ENCODE measurements at places on chromosomes 7 and 10.

GRCh38 chr7:25134358-25135010, 9.4 kb upstream of the CYCS start:
- no peaks in the 10 kb centered on the region for H3K27me3 ChIP-seq
- H3K4me3 ChIP-seq, result no peak overlapping the region
- H3K36me3 ChIP-seq, result no peaks in the 10 kb centered on the region
- H3K27ac ChIP-seq, result no peak overlapping the region
- DNase-seq, result no peak

GRCh38 chr10:45599021-45599603, 73.5 kb downstream of the ZFAND4 start:
- no peak for DNase-seq
- no peak overlapping the region for H3K4me3 ChIP-seq
- H3K36me3 ChIP-seq, result no peaks in the 10 kb centered on the region
- no peak overlapping the region for H3K27ac ChIP-seq

DNA sequence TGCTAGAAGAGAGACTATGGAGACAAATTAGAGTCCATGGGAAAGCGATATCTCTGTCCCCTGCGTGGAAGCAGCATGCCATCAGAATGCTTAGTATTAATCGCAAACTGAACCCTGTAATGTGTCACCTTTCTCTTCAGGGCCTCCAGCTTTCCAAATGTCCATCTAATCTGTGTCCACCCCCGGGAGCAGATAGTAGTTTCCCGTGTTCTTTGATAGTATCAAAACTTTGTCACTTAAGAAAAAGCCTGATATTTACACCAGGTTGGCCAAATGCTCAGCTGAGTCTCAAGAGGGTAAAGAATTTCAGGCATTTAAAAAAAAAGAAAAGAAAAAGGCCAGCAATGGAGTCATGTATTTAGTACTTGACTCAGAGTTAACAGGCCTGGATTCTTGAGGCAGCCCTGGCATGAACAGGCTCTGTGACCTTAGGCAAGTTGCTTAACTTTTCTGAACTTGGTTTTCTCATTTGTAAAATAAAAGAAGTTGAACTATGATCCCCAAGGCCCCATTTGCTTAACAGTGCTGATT, 10.4 kb upstream of the GSAP start:
- H3K4me1 ChIP-seq, result peaks cover 6% of the 10 kb centered on the region
- no peak overlapping the region for H3K27ac ChIP-seq
- no peaks in the 10 kb centered on the region for H3K27me3 ChIP-seq
- DNase-seq, result no peak

DNA sequence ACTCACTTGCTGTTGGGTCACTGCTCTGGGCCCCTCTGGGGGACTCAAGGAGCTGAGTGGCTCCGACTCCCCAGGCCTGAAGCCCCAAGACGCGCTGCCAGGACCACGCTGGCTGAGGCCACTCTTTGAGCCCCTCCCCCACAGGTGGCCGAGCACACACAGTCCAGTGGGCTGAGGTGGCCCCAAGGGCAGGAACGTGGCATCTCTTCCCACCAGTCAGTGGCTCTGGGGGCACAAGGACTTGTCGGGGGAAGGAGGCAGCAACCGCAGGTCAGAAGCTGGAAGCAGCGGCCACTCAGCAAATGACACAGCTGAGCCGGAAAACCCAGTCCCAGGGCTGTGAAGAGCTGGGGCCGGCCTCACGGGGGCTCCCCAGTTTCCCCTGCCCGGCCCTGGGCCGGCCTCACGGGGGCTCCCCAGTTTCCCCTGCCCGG, 24.1 kb downstream of the GRIFIN start:
- H3K4me1 ChIP-seq, result peaks cover 3% of the 10 kb centered on the region
- no peak overlapping the region for H3K27ac ChIP-seq
- no peak for DNase-seq
- no peaks in the 10 kb centered on the region for H3K27me3 ChIP-seq
- peak overlapping the region; percentile 33 for H3K4me3 ChIP-seq

DNA sequence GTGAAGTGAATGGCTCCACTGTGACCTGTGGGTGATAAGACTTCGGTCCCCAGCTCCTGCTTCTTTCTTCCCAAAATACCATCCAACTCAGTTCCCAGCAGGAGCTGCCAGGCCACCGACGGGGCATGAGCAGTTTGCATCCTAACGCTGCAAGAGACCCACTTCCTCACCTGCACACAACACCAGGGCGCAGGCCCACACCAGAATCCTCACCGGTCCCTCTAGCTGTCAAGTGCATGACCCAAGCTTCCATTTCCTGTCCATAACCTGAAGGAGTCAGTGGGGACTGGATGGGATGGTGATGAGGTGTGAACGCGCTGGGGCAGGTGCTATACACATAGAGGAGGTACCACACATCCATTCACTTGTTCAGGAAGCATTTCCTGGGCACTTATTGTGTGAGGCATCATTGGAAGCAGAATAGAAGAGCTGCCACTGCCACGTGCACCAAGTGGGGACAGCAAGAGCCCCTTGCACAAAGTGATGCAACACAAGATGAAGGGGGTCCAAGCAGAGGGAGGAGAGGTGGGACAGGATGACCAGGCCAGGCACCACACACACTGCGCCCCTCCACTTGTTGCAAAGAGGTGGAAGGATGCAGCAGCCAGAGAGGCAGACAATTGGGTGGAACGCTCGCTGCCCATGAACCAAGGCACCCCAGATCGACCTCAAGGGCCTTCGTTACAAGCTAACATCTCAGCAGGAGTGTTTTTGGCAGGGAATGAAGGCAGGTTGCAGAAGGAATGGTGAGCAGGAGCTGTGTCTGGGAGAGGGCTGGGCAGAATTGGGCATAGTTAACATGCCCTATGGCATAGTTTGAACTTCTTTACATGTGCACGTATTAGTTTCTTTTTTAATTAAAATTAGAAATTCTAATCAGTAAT, 605.8 kb upstream of the MGMT start:
- no peak overlapping the region for H3K4me3 ChIP-seq
- H3K27ac ChIP-seq, result no peak overlapping the region
- H3K4me1 ChIP-seq, result no peaks in the 10 kb centered on the region
- H3K36me3 ChIP-seq, result no peaks in the 10 kb centered on the region

DNA sequence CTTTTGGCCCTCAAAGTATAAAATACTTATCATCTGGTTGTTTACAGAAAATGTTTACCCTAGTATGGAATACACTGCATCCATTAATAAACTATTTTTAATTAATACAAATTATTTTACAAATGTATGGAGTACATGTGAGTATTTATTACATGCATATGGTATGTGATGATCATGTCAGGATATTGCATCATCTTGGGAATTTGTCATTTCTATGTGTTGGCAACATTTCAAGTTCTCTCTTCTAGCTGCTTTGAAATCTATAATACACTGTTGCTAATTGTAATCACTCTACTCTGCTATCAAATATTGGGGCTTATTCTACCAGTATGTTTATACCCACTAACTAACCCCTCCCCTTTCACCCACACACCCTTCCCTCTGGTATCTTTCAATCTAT, 103.9 kb upstream of the THSD7A start:
- no peak for DNase-seq
- no peaks in the 10 kb centered on the region for H3K27me3 ChIP-seq
- H3K4me1 ChIP-seq, result no peaks in the 10 kb centered on the region
- H3K27ac ChIP-seq, result no peak overlapping the region
- H3K36me3 ChIP-seq, result no peaks in the 10 kb centered on the region

- no peak overlapping the region for H3K4me3 ChIP-seq
- H3K27me3 ChIP-seq, result no peaks in the 10 kb centered on the region
- no peaks in the 10 kb centered on the region for H3K36me3 ChIP-seq
- no peaks in the 10 kb centered on the region for H3K4me1 ChIP-seq
- no peak for DNase-seq
Measured at GRCh38 chr10:111082102-111082975, 5.5 kb downstream of the ADRA2A start.

DNA sequence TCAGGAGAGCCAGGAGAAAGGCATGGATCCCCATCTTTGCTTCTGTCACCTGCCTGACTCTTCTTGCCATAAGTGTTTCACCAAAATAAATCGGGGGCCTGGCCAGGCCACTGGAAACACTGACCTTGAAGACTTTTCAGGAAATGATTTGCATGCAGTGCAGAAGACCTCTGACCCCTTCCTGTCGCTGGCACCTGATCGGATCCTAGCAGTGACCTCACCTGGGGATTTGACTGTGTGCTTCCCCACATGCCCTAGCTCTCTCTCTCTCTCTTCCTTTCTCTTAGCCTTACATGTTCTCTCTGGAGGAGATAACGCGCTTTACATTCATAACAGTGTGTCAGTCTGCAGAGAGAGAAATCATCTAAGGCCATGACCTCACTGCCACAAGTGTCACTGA, 243.0 kb downstream of the PRPF18 start:
- peak; percentile 7 for DNase-seq
- H3K27ac ChIP-seq, result no peak overlapping the region
- no peak overlapping the region for H3K4me3 ChIP-seq

GRCh38 chr10:29501692-29502091, 133.1 kb downstream of the SVIL start:
- no peak overlapping the region for H3K4me3 ChIP-seq
- DNase-seq, result no peak
- no peaks in the 10 kb centered on the region for H3K27me3 ChIP-seq
- no peaks in the 10 kb centered on the region for H3K4me1 ChIP-seq

DNA sequence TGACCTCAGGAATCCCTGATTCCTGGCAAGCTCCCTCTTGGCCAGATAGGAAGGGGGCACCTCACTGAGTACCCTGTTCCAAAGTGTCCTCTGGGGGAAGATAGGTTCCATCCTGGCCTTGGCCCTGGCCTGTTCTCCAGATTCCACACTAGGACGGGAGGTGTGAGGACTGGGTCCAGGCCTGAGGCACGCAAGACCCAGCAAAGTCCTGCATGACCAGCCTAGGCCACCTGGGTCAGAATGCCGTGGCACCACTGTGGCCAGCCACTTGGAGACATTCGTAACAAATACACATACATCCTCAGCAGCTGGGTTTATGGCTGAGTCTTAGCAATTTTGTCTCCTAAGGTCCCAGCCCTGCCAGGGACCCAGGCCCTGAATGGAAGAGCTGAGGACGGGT, 23.3 kb upstream of the TLX1 start:
- no peak for DNase-seq
- no peaks in the 10 kb centered on the region for H3K4me1 ChIP-seq
- peaks cover 18% of the 10 kb centered on the region for H3K27me3 ChIP-seq
- H3K36me3 ChIP-seq, result no peaks in the 10 kb centered on the region
- no peak overlapping the region for H3K27ac ChIP-seq

DNA sequence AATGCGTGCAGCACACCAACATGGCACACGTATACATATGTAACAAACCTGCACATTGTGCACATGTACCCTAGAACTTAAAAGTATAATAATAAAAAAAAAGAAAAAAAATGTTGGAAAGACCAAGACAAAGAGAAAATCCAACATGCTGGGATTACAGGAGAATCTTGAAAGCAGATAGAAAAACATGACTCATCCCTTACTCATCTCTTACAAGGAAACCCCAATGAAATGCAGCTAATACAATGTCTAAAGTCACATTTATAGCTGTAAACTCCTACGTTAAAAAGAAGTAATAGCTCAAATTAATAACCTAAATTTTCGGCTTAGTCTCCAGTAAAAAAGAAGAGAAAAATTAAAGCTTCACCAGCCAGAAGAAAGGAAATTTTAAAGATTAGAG, 47.5 kb upstream of the DGKB start:
- H3K27me3 ChIP-seq, result no peaks in the 10 kb centered on the region
- no peaks in the 10 kb centered on the region for H3K4me1 ChIP-seq
- no peak overlapping the region for H3K4me3 ChIP-seq
- DNase-seq, result no peak

Measured in MM.1S (cell line).